ENCODE measurements at places on chromosomes 4 and X.

GRCh38 chr4:114378305-114378903 lies 220.2 kb upstream of the UGT8 start:
- DNase-seq, result no peak

- no peak for DNase-seq
Observed at GRCh38 chr4:4206204-4206603, 20.5 kb downstream of the OTOP1 start.

GRCh38 chr4:18052158-18052557 lies 30.6 kb upstream of the LCORL start:
- DNase-seq, result no peak

- no peak for DNase-seq
Observed at GRCh38 chrX:106436691-106437090, 175.1 kb upstream of the RADX start.

- no peak for DNase-seq
Observed at GRCh38 chr4:69523385-69524132, 27.9 kb upstream of the UGT2B4 start.

GRCh38 chr4:78675325-78675724 lies 100.8 kb upstream of the BMP2K start:
- DNase-seq, result no peak

DNA sequence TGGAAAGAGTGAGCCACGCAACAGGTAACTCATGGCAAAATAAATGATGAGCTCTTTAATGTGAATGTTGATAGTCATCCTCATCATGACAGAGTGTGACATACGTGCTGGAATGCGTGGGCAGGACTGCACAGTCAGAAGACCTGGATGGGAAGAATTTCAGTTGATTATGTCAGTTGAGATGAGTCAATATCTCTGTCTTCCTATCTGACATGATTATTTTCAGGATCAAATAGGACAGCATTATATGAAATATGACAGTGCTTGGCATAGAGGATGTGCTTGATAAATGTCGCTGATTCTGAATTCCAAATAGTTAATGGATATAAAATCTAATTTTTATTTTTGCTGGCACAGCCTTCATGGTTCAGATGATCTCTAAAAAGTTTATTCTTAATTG lies 95.1 kb downstream of the IL15 start:
- DNase-seq, result no peak

DNA sequence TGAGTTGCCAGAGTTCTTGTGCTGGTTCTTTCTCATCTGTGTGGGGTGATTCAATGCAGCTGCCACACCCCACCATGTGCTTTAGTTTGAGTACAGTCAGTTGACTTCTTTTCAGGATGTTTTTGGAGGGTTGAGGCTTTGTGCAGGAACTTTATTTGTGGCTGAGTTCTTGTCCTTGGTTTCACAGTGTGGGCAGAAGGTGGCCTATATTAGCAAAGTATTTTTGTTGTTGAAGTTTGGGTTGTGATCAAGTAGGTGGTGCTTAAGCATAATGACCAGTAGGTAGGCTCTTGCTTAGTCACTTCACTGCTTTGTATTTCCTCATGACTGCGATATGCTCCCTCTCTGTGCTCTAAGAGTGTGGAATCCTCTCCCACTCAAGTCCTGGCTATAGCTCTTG lies 80.3 kb downstream of the ARHGAP24 start:
- no peak for DNase-seq

- DNase-seq, result no peak
Observed at GRCh38 chr4:150297861-150298474, 219.7 kb downstream of the DCLK2 start.

- no peak for DNase-seq
Observed at GRCh38 chr4:172362569-172362968, 549.4 kb downstream of the GALNTL6 start.

Measured in stimulated activated CD4-positive, alpha-beta T cell treated with anti-CD3 and anti-CD28 coated beads, TNF-alpha, amount 100 ng/mL, for 1 hour (primary cell).